ENCODE measurements at places on chromosomes 1 and 21.

- DNase-seq = no peak
These were observed 151.1 kb upstream of the C8B start for GRCh38 chr1:57116871-57117270.

DNA sequence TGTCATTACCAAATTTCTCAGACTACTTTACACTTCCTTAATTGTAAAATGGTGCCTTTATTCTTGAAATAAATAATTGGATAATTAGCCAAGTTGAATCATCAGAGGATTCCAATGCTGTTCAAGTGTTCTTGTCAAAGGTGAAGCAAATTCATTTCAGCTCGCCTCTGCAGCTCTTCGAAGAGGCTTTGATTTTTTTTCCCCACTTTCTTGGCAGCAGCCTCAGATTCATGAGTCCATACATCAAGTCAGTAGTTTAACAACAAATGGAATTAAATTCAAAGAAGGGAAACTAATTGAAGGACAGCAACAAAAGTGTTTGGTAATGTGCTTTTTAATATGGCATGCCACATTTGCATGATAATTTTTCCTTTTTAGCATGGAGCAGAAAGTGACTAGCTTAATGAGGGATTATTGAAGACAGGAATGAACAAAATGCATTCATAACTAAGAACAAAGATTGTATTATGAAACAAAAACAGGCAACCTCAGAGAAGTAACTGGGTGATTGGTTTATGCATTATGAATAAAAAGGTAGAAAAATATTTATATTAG is 239.0 kb downstream of the USH2A start:
- DNase-seq = no peak

GRCh38 chr1:13960375-13960987 is 260.5 kb downstream of the PRDM2 start:
- DNase-seq = peak; percentile 77

DNA sequence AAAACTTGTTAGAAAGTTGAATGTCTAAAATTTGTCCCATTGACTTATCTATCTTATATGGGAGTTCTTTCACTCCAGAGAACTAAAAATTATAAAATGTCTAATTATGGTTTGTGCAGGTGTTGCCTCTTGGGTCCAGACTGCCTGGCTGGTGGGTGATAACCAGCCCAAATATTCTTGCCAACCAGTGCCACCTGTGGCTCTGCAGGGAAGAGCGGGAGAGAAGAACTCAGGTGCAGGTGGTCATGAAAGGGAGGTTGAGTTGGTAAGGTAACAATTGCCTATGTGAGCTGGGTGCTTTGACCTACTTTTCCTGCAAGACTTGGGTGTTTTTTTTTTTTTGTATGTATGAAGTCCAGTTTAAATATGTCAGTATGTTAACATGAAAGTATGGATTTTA is 10.2 kb downstream of the RPS6KC1 start:
- peak; percentile 12 for DNase-seq

GRCh38 chr1:18192974-18193373 is 85.4 kb downstream of the IGSF21 start:
- DNase-seq = no peak

DNA sequence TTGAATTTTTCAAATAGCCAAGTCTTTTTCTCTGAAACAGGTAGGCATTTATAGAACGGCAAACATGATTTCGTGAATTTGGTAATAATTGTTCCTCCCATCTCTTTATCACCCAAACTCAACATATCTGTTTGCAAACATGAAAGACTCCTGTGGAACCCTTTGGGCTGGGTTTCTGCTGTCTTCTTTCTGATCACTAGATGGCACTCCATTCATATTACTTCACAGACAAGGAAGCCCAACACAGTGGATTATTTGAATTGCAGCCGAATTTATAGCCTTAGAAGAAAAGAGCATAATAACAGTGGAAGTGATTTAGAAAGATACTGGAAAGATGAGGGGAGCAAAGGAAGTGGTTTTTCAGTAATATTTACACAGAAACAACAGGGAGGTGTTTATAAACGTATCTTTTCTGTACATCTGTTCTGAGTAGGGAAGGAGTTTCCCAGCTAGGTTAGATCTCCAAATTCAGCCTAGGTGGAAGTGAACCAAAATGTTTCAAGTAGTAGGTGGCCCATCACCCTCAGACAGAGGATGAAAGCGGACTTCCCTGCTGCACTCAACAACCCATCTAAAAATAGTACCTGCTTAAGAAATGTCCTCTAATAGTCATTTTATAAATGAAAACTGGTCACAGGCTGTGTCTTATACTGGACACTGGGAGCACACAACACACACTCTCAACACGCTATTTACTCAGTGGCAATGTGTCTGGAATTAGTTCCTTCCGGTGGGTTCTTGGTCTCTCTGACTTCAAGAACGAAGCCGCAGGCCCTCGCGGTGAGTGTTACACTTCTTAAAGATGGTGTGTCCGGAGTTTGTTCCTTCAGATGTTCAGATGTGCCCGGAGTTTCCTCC is 67.6 kb downstream of the MAP3K21 start:
- peak; percentile 34 for DNase-seq

DNA sequence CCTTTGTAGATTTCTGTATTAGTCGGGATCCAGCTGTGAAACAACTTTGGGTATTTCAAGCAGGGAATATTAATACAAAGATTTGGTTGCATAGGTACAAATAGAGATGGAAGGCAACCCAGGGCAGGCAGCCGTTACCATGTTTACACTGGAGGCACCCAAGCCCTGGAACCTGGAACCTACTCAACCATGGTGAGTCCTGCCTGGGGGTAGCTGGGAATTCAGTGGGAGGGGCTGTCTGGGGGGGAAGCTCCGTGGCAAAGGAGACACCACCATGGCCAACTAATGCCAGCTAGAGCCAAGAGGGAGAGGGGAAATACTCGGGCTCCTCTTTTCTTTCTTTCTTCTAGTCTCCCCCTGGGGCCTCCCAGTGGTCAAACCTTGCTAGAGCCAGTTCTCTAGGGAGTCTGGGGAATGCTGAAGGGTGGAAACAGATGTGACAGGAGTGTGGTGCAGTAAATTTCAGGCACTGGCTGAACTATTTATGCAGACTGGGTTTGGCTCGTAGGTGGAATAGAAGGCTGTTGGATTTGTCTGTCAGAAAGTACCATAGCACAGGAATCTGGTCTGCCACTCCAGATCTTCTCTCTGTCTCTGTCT is 91.9 kb upstream of the CACNA1E start:
- DNase-seq = no peak

- DNase-seq = no peak
These were observed 926 bp upstream of the SCMH1 start for GRCh38 chr1:41243079-41243385.

GRCh38 chr1:27858949-27859576 is 13.3 kb upstream of the THEMIS2 start:
- no peak for DNase-seq

- DNase-seq = no peak
These were observed 30.8 kb downstream of the RNF19B start for GRCh38 chr1:32933742-32934322.

DNA sequence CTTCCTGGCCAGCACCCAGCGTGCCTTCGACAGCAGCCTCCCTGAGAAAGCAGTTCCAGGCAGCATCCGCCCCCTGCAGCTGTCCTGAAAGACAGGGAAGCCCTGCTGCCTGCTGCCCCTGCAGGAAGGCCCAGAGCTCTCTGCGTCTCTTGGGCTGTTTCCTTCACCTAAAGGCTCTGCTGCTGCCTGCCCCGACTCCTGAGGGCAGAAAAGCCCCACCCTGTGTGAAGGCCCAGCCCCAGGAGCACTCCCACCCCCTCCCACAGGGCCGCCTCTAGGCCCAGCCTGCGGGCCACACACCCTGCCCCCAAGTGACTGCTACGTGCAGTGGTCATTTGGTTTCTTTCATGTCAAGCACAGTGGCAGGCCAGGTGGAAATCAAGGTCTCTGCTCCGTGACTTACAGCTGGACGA is 12.4 kb downstream of the RIPK4 start:
- DNase-seq = no peak

GRCh38 chr1:235296729-235297128 is 31.2 kb downstream of the ARID4B start:
- no peak for DNase-seq

- peak; percentile 51 for DNase-seq
These were observed 693 bp downstream of the RAB4A start for GRCh38 chr1:229271448-229272159.

- DNase-seq = no peak
These were observed 2.8 kb downstream of the ARMH1 start for GRCh38 chr1:44677201-44677766.

DNA sequence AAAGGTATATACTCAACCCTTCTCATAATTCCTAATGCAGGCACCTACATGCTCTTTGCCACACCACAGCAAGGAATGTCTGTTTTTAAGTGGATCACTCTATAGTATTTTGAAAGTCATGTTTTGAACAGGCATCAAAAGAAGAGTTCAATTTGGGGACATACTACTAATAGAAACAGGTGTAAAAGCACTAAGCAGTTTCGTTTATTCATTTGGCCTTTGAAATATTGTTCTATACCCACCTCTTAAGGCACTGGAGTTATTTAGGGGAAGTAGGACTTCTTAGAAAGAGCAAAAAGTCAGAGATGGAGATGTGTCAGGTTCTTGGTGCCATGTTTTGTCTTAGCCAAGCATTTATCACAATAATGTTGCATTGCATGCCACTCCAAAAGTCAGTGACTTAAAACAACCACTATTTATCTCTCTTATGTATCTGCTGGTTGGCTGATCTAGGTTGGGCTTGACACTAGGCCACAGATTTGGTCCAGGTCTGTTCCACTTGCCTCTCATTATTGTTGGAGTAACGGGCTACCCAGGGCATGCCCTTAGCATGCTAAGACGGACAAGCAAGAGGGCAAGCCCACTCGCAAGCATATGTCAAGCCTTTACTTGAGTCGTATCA is 107.5 kb downstream of the RGL1 start:
- DNase-seq = no peak

GRCh38 chr1:183548116-183548515 is 42.1 kb downstream of the NCF2 start:
- DNase-seq = no peak

DNA sequence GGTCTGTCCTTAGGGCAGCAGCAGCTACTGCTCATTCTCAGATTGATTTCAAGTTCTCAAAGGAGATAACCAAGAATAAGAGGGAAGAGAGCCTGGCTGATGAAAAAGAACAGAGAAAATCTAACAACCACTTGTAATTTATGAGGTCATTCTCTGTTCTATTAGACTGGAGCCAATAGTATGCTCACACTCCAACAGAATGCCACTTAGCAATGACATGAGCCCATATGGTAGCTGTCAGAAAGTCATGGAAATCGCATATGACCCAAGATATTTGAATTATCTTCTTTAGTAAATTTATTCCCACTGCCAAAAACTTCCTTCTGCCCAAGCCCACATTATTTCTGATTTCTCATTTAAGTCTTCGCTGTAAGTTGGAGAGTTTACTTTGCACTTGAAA is 53.7 kb upstream of the PLA2G4A start:
- no peak for DNase-seq

GRCh38 chr1:56304975-56305374 is 274.4 kb downstream of the PLPP3 start:
- DNase-seq = no peak

- DNase-seq = no peak
These were observed 176.7 kb downstream of the GALNT2 start for GRCh38 chr1:230243583-230244353.

DNA sequence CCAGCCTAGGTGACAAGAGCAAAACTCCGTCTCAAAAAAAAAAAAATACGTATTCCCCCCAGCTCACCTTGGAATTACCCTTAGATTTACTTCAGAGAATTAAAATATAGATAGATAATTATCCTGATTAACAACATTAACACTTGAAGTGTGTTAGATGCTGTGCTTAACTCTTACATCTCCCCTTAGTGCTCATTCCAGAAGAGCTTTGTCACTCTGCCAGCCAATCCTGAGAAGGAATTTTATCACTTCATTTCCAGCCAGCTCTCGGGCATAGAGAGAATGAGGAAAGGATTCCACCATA is 1.6 kb upstream of the SHC1 start:
- DNase-seq = no peak

DNA sequence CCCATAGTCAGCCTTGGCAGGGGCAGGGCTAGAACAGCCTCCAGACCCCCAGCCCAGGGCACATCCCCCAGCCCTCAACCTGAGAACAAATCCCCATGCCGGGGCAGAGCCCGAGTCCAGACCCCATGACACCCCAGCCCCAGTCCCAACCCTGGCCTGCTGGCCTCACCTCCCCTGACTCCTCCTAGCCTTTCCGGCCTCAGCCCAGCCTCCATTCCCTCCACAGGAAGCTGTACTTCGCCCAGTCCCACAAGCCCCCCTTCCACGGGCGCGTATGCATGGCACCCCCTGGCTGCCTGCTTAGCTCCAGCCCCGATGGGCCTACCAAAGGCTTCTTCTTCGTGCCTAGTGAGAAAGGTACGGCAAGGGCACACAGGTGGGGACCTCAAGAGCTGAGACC is 50.4 kb downstream of the DISP3 start:
- no peak for DNase-seq

GRCh38 chr1:230787471-230787870 is 40.3 kb downstream of the CAPN9 start:
- no peak for DNase-seq

DNA sequence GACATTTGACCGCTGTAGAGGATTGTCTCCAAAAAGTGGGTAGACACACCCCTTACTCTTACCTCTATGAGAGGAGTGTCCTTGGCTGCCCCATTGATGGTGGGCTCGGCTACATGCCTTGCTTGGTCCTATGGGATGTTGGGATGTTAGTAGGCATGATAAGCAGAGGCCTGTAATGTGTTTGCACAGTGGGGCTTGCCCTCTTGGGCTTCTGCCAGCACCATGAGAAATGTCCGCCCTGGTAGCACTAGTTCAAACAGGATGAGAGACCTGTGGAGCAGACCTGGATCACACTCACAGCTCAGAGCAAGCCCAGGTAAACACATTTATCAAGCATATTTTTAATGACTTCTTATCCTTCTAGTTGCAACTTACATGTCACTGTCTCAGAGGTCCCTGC is 54.2 kb downstream of the SH3GLB1 start:
- no peak for DNase-seq

- DNase-seq = no peak
These were observed 17.2 kb downstream of the NFYC start for GRCh38 chr1:40708750-40709099.

DNA sequence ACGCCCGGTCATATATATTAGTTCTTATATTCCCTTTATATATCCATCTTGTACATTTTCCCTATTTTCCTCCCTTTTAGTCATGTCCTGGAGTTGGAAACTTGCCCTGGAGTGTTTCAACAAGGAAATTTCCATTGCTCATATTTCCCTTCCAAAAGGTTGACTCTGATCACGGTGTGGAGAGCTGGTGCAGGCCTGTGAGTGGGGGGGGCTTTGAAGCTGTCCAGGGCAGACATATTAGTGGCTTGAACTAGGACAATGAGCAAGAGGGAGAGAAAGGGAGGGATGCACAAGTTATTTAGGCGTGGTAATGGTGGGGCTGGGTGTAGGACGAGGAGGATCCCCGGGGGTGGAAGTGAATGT is 30.4 kb upstream of the TMEM61 start:
- no peak for DNase-seq

- DNase-seq = no peak
These were observed 85.7 kb upstream of the NGF start for GRCh38 chr1:115423776-115424175.

- DNase-seq = no peak
These were observed 22.4 kb downstream of the NOS1AP start for GRCh38 chr1:162091681-162092524.

All from activated CD8-positive, alpha-beta T cell treated with anti-CD3 and anti-CD28 coated beads for 36 hours (primary cell).